Right lobe of liver (tissue), 6 donors: ENCODE measurements at places on chromosomes 6 and 20.
A peak's percentile ranks its signal among the peaks of the same experiment; 100 is the strongest.

GRCh38 chr6:90183587-90184333 lies 112.9 kb downstream of the BACH2 start:
- DNase-seq: no peak

DNA sequence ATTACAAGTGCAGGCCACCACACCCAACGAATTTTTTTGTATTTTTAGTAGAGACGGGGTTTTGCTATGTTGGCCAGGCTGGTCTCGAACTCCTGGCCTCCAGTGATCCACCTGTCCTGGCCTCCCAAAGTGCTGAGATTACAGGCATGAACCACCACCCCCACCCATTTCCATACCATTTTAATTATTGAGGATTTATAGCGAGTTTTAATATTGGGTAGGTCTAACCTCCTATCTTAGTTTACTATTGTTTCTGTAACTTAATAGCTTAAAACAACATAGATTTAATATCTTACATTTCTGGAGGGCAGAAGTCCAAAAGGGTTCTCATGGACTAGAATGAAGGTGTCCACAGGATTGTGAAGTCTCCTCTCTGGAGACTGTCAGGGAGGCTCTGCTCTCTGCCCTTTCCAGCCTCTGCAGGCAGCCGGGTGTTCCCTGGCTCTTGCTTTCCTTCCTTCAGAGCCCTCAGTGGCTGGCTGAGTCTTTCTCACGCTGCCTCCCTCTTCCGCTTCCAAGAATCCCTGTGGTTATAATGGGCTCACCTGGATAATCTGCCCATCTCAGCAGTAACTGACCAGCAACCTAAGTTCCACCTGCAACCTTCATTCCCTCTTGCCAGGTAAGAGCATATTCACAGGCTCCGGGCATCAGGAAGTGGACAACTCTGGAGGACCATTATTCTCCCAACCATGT lies 18.6 kb upstream of the BCAS4 start:
- DNase-seq: no peak

DNA sequence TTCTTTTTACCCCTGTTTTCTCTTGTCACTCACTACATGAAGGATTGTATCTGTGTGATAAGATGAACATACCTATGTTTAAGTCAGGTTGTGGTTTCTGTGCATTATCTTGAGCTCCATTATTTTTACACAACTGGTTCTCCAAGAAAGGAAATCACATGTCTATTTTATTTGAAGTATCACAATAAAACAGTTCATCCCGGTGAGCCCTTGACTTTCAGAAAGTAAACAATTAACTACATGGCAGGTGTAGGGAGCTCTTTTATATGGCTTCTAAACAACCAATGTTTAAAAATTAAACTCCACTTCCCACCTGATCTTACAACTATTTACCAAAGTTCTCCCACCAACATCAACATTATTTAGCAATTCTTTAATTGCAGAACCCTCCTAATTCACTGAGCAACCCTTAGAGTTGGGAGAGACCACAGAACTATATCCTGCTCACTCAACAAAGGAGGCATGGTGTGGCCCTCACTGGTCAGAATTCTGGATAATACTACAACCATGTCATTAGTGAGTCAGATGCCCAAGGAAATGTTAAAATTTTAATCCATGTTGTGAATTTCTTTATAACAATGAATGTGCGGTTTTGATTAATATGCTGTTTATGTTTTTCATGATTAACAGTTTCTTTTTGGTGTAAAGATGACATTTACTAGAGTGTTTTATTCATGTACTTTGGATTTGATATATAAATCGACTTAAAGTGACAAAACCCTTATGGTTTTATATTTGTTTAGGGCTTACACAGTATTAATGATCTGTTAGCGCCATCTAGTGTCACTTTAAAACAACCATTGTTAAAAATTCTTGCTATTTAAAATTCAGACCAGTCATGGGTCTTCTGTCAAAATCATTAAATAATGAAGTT lies 50.0 kb upstream of the SCGN start:
- no peak for DNase-seq

DNA sequence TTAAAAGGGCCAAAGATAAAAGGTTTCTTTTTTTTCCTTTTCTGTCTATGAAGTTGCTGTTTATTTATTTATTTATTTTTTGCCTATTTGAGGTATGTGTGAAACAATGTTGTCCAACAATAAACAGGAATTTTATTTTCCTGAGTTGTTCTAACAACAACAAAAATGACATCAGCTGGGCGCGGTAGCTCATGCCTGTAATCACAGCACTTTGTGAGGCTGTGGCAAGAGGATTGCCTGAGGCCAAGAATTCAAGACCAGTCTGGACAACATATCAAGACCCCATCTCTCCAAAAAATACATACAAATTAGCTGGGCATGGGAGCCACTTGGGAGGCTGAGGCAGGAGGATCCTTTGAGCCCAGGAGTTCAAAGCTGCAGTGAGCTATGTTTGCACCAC lies 44.1 kb downstream of the MGME1 start:
- no peak for DNase-seq

DNA sequence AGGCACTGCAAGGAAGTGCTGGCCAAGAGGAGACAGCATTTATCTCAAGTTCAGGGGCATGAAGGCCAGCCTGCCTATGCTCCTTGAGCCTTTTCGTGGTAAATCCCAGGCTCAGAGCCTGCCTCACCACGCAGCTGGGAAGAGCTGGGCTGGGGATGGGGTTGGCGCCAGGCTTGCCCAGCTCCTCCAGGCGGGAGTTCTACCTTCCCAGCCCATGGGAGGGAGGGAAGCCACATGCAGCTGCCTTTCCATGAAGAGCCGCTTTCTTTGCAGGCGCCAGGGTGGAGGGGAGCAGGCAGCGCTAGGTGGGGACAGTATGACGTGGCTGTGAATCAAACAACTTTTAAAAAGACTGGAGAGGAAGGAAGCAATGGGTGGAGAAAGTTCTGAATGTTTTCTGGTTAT lies 19.5 kb upstream of the SIRT5 start:
- no peak for DNase-seq

DNA sequence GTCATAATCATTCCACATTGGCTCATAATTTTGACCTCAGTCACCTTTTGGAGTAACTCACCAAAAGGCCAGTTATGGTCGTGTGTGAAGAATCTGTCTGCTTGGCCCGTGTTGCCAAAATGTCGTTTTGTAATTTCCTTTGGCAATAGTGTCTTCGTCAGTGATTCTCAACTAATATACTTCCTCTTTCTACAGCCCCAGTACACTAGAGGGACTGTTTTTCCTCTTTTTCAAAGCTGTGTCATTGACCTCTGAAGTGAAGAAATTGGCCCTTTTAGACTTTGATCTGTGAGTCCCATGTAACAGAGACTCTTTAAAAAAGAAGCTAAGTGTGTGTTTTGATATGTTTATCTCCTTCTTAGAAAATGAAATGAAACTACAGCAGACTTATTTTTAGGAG lies 5.2 kb downstream of the FOXO3 start:
- DNase-seq: peak; percentile 73

DNA sequence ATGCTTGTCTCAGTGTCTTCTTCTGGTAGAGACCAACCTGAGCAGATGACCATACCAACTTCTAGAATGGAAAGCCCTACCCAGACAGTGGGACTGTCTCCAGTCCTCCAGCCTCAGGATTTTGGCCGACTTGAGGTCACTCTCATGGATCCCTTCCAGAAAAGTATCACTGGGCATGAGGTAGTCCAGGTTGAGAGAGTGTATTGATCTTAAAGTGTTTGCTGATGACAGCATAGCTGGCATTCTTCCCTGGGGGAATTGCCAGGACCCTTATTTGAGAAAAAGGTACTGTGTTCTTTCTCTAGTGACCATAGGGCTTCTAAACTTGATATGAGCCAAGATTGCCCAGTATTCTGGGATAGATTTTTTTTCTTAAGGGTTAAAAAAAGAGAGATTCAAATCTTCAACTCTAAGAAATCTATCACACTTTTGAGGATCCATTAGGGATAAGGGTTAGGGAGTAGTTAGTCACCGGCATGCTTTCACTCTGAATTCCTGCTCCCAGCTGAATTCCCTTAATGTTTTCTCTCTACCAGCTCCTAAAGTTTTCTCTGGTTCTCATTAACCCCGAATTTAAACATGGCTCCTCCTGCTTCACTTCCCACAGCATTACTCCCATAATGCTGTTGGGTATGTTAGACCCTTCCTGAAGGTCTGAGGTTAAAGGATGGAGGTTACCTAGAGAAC lies 73.6 kb upstream of the FLRT3 start:
- DNase-seq: peak; percentile 85

DNA sequence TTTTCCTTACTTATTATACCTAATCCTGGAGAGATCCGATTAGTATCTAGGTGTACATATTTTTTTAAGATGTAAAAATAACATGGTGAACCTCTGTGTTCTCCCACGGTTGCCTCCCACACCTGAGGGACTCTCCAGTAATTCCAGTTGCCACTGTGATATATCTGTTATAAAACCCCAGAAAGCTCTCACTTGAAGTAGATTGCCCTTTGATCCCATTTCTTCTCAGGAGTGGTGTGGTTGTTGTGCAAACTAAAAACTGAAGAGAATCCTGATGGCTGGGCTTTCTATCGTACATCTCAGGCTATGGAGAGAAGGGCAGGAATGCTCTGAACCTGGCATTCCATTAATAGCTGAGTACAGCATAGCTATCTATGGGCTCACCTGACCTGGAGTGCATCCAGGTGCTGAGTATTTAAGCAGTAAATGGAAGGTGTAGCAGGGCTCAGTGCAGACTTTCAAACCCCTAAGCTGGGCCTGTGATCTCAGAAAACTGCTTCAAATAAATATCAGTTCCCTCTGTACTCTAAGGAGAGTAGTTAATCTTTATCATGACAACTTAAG lies 41.0 kb downstream of the VGLL2 start:
- DNase-seq: no peak

GRCh38 chr6:5086294-5086890 lies 1.3 kb downstream of the PPP1R3G start:
- no peak for DNase-seq

DNA sequence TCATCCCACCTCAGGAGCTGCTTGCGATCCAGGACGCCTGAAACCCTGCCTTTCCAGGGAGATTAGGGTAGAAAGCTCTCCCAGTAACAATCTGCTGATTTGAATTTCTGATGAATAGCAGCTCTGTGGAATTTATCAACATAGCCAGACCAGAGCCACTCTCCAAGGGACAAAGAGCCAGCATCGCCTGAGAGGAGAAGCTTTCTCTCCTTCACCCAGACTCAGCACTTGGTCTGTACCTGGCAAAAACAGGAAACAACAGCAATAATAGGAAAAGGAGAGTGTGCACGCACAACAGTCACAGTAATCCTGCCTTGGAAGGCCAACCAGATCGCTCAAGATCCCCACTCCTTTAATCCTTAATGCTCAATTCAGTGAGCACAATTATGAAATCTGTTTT lies 22.3 kb upstream of the ROS1 start:
- no peak for DNase-seq

DNA sequence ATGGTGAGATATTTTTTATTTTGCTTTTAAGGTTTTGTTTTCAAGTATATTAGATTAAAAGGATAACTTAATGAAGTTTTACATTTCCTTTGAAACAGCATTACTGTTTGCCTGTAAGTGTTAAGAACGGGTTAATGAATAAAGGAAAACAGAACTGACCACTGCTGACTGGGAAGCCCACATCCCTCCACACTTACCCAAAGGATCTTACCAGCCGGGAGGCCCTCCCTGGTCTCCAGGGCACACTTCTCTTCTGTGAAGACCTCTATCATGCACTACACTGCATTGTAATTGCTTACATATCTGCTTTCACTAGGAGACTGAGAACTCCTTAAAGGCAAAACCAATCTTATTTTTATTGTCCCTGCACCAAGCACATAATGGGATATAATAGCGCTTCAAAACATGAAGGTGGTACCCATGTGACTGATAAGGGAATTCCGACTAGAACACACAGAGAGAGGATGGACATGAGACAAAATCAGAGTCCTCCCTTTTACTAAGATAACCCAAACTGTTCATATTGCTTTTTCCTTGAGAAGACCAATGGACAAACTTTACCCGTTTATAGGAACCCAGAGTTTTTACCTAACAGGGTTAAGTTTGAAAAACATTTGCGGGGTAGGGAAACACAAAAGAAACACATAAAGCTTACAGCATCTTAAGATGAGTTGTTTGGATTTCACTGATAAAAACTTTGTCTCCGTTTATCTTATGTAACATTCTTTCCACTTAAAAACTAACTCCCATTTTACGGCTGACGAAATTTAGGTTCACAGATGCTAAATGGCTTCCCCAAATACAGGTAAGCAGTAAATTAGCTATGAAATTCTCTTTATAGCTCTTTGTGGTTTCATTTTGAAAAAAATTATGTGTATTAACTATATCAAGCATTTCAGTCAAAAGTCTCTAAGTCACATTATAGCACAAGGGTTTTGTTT lies 8.7 kb downstream of the EZR start:
- DNase-seq: no peak

DNA sequence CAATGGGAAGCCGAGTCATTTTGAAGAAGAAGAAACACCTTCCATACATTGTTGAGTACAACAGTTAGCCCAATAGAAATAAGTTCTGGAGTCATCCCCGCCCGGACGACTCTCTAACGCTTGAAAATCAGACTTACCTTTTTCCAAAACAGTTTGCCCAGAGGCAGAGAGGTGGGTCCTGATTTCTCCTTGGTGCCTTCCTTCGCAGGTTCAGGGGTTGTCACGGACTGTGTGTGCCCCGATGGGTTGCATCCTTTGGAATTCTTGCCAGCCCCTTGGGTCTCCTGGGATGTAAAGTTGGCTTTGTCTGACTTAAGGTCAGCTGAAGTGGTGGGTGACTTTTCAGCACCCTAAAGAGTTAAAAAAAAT lies 85.3 kb downstream of the BCAS1 start:
- no peak for DNase-seq

DNA sequence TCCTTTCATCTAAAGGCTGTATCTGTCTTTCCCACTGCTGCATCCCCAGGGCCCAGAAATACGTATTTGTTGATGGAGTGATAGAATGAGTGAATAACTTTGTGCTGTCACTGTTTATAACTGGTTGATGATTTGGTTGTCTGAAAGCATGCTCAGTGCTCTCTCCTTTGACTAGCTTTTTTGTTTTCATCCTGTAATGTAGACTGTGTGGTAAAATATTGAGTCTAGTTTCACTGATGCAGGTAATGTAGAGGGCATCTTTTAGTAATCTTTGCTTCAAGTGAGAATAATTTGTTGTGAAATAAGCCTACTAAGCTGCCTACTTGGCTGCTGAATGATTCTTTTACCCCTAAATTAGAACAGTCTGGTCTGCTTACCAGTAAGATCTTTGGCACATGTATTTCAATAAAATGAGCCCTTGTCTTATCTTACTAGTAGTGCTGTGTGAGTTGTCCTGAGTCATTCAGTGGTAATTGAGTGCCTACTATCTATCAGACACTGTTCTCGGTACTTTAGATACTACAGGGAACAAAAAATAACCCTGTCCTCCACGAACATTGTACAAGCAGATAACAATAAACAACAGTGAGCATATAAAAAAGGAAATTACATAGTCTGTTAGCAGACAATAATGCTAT lies 39.9 kb downstream of the MAPK14 start:
- DNase-seq: no peak

DNA sequence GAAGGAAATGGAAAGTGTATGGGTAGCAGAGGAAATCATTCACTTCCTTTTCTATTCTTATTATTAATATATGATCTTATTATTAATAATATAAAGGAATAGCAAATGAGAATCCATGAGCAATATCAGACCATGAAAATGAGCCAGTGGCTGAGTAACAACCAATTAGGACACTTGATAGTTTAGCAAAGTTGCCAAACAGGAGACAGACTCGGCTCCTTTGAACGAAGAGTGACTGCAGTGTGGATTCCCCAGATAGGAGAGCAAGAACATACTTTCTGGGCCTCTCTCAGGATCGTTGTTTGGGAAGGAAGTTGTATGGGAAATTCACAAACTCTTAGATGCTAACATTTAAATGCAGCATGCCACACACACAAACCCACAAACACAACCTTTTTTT lies 222.0 kb downstream of the KHDC1L start:
- DNase-seq: no peak
